ENCODE measurements at places on chromosomes 7 and 10.

DNA sequence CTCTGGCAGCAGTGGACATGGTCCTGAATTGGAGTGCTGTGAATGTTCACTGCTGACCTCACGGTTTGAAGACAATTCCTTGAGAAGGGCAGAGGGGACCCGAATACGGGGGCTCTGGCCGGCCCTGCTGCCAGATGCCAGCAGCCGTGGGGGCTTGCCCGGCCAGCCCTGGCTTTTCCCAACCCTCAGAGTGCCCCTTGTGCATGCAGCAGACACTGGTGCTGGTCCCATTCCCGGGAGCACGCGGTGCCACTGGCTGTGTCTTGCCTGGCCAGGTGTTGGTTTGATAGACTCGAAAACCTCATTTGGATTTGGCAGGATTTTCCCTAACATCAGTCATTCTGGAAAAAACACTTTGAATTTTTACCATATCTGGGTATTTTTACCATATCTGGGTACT is 49.1 kb downstream of the LHPP start:
- no peak for DNase-seq

DNA sequence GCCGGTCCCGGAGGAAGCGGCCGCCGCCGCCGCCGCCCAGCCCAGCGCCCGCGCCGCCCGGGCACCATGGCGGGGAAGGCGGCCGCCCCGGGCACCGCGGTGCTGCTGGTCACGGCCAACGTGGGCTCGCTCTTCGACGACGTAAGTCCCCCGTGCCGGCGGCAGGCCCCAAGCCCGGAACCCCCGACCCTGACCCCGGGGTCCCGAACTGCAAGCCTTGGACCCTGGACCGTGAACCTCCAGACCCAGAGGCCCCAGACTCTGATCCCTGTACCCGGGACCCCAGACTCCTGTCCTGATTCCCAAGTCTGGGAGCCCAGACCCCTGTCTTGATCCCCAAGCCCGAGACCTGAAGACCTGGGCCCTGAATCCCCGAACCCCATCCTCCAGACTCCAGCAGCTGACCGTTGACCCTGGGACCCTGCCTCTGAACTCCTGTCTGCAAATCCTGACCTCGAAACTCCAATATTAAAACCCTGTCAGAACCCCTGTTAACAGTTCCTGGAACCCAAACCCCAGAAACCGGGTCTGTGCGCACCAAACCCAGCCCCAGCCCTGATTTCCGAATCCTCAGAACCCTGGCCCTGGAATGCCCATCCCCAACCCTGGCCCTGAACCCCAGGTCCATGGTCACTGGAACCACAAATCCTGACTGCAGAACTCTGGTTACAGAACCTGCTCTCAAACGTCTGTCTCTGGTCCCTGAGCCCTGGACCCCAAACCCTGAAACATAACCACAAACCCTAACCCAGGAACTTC is 623 bp downstream of the INPP5A start:
- DNase-seq, result no peak

GRCh38 chr10:67596641-67597040 is 99.4 kb downstream of the CTNNA3 start:
- no peak for DNase-seq

DNA sequence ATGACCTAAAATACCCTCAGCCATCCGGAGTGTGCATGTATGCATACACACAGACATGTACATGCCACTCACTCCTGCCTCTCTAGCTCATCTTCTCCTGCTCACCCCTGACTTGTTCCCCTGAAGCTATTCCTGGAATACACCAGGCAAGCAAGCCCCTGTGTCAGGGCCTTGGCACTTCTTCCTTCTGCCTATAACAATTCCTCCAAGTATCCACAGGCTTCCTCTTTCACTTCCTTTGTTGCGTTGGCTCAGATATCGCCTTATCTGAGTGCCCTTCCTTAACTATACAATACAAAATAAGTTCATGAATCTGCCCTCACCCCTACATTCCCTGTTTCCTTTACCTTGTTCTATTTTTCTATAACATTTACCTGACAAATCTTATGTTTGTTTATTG is 88.8 kb downstream of the NOD1 start:
- DNase-seq, result no peak

DNA sequence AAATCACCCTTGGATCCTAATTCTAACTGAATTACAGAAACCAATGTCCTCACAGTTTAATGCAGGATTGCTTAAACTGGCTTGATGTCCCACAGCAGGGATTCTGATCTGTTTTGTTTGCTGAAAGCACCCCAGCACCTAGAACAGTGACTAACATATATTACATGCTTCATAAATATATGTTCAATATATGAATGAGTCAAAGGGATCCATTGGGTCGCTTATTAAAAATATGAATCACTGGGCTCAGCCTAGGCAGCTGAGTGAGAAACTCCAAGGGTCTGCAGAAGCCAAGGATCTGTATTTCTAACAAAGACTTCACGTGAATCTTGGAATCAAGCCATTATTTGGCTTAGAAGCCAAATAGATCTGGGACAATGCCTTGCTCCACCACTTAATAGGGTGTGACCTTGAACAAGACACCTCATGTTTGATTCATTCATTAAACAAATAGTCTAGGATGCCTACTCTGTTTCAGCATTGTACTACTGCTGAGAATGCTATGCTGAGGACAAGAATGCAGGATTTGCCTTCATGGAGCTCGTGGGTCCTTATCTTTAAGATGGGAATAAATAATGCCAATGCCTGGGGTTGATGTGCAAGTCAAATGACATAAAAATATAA is 103.4 kb upstream of the DLX6 start:
- no peak for DNase-seq

- DNase-seq, result no peak
Measured at GRCh38 chr10:1086787-1087186, 30.6 kb downstream of the WDR37 start.

GRCh38 chr10:50470345-50470744 is 153.4 kb downstream of the SGMS1 start:
- no peak for DNase-seq

- DNase-seq, result no peak
Measured at GRCh38 chr7:7742223-7742622, 23.8 kb upstream of the RPA3 start.

GRCh38 chr7:29224726-29225125 is 30.2 kb downstream of the CHN2 start:
- DNase-seq, result no peak

- no peak for DNase-seq
Measured at GRCh38 chr7:66699998-66700397, 40.5 kb upstream of the RABGEF1 start.

- no peak for DNase-seq
Measured at GRCh38 chr10:55410415-55410885, 609.4 kb upstream of the PCDH15 start.

- no peak for DNase-seq
Measured at GRCh38 chr10:60986791-60987190, 42.8 kb upstream of the RHOBTB1 start.

GRCh38 chr7:154781369-154782303 is 221.3 kb downstream of the PAXIP1 start:
- no peak for DNase-seq

- DNase-seq, result no peak
Measured at GRCh38 chr7:25970911-25971310, 181.1 kb upstream of the NFE2L3 start.

- DNase-seq, result no peak
Measured at GRCh38 chr10:8114741-8115617, 60.5 kb downstream of the GATA3 start.

DNA sequence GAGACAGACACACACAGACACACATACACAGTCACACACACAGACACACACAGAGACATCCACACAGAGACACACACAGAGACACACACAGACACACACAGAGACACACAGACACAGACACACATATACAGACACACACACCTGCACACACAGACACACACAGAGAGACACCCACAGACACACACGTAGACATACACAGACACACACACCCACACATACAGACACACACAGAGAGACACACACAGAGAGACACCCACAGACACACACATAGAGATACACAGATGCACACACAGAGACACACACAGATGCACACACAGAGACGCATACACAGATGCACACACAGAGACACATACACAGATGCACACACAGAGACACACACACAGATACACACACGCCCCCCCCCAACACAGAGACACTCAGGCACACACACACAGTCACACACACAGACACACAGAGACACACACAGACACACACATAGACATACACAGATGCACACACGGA is 58.5 kb downstream of the GATA3 start:
- DNase-seq, result no peak

DNA sequence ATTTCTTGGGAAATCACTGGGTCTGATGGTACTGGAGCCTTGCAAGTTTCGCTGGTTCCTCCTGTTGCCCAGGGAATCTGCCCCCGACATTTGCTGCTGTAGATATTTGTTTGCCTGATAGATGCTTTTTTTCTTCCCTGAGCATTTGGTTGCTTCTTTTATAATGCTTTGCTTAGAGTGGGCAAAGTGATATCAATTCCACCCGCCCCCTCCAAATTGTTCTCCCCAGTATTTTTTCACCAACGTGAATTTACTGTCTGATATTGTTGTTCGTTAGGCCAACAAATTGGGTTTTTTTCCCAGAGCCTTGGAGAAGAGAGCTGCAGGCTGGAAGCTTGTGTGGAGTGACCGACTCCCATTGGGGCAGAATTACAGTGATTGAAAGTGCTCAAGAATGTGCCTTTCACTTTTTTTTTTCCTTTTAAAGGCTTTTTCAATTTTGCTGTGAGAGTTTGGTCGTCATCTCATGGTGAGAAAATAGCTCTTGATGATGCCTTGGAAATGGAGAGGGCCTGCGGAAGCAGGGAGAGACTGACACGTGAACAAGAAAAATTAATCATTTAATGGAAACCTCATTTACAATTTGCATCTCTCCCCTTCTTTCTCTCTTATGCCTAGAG is 2.5 kb downstream of the GRK5 start:
- DNase-seq, result no peak

DNA sequence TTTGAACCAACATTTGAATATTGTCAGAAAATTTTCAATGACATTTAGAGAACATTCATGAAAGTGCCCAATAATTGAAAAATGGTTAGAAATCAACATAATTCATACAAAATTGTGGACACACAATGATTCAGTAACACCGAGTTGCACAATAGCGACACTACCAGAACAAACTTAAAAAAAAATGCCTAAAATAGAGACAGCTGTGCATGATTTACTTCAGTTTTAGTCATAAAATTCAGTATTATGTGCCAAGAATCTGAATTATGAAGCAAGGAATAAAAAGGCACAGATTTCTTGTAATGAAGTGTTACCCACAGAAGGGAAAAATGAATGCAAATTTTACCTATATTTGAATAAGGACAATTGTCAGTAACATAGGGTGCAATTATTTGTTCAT is 396.0 kb downstream of the SEMA3D start:
- DNase-seq, result no peak

- no peak for DNase-seq
Measured at GRCh38 chr10:26215396-26215934, 1.1 kb upstream of the GAD2 start.

- DNase-seq, result no peak
Measured at GRCh38 chr10:88092973-88093372, 229.5 kb downstream of the PTEN start.

DNA sequence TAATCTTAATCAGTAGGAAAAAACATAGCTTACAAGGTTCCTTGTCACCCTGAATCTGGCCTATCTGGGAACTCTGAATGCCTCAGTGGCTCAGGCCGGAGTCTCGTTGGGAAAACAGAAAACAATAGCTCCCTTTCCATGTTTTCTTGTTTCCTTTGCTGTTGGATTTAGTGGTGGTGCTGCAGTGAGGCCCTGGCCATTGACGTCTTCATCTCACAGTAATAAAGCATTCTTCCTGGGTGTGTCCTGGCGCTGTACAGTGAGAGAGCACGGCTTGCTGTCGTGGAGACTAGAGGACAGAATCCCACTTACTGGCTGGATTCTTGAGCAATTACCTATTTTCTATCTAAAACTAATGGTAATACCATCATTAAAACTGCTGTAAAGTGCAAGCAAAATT is 1.3 kb upstream of the SPOCK2 start:
- DNase-seq, result peak; percentile 36

DNA sequence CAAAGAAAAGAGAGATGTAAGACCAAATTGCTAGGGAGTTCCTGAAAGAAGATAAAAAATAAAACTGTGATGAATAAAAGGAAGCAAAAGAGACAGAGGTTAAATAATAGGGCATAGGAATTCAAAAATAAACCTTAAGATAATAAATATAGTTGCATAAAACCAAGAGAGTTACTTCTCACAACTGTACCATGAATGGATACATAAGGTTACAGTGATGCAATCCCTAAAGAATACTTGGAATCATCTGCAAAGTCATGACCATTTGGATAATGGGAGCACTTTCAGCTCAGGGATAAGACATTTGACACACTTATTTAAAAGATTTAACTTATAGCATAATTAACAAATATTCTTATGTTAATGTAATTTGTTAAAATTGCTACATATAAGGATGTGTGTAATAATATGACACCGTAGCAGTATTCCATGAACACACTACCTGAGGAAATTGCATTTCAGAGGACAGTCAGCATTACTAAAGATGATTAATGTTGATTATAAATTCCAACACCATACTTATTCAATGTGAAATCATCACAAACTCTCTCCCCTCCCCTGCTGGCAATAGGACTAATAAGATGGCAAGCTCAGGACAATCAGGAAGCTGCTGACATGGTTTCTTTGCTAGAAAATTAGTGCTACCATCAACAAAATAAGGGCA is 202.1 kb upstream of the AKR1E2 start:
- DNase-seq, result no peak

- no peak for DNase-seq
Measured at GRCh38 chr10:11831520-11831951, 8.4 kb downstream of the PROSER2 start.

DNA sequence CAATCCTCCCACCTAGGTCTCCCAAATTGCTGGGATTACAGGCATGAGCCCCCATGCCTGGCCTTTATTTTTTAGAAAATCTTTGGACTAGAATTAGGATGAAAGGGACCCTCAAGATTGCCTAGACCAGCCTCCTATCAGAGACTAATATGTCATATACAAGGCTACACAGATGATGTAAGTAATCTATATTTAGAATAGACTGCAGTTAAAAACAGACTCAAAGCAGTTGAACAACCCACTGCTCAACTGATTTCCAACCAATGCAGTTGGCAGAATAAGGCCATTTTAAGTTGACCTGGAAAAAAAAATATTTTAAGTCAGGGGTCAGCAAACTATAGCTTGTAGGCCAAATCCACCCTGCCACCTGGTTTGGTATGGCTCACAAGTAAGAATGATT is 27.7 kb downstream of the PSPH start:
- DNase-seq, result no peak
